ENCODE measurements at places on chromosomes 6 and 20.

- DNase-seq = no peak
These were observed 32.3 kb upstream of the PLCB4 start for GRCh38 chr20:9036593-9036992.

DNA sequence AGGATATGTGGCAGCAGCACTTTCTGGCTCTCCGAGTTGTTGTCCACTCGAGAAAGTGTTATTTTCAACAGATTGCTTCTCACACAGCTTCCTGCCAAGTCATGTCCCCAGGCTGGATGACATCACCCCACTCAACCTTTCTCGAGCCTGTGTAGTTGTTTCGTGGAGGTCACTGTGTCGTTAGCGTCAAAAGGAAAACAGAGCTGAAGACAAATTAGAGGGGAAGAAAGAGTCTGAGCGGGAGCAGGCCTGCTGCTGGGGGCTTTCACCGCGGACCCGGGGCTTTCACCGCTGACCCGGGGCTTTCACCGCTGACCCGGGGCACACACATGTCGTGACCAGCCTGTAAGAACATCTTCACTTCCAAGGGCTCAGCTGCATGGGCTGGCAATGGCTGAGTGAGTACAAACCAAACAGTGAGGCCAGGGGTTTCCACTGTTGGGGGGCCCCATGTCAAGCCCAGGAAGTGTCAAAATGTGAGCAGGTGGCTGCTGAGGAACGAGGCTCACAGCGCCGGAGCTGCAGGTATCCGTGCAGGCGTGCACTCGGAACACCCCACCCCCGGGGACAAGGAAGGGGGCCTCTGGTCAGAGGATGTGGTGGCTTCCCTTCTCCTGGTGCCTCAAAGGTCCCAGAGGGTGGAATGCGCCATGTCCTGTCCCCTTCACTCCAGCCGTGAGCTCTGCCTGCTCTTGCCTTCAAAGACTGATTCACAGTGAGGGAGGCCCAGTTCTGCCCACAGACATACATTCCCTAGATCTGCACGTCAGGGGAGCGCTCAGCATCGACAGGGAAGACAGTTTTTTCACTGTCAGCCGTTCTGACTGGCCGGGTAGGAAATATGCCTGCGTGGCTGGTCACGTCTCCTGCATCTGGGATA, 365.9 kb downstream of the TAF4 start:
- DNase-seq = no peak

- DNase-seq = no peak
These were observed 25.0 kb downstream of the GDAP1L1 start for GRCh38 chr20:44271915-44272663.

DNA sequence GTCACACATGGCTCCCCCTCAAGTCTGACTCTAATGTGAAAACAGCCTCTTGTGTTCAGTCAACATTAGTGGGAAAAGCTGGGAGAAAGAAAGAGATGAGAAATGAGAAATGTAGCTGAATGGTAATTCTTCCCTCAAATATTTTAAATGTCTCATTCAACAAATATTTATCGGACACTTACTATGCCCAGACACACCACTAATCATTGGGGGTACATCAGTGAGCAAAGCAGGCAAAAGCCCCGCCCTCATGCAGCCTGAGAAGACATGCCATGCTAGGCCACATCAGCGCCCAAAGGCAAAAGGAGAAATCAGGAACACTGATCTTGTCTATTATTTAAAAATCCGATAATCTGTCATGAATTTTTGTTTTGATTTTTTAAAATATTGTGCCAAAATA, 89.9 kb upstream of the ASF1A start:
- DNase-seq = no peak

- peak; percentile 30 for DNase-seq
These were observed 993 bp downstream of the STX16 start for GRCh38 chr20:58651946-58652605.

GRCh38 chr6:165110860-165111259, 198.5 kb downstream of the C6orf118 start:
- DNase-seq = no peak

DNA sequence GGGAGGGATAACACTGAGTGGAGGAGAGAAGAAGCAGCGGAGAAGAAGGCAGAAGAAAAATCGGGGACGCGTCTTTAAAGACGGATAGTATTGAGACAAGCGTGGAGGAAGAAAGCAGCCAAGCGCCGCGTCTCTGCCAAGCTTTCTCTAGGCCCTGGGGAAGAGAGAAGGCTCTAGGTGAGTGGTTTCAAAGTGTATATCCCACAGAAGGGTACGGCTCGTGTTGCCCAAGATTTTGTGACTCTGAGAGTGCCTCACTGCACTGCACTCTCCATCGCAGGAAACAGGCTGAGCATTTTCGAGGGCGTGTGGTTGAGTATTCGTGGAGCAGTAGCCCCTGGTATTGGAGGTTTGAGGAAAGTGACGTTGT, 185.4 kb downstream of the TRIM27 start:
- DNase-seq = no peak

DNA sequence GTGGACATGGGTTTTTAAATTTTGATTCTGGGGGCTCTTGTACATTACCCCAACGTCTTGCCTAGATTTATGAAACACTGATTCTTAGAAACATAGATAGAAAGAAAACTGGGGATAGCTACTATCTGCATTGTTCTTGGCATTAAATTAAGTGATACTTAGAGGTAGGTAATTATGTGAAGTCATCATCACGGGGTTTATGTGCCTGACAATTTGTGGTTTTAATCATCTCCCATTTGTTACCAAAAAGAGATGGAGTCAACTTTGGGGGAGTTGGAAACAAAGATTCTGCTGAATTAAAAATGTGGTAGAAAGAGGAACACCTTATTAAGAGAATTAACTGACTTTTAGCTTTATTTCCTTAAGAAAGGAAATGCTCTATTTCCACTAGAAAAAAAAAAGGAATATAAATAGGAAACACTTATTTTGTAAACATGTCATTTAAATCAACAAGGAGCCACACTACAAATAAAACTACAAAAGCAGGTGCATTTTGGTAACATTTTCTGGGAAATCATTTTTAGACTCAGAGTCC, 5.6 kb downstream of the TNFAIP3 start:
- no peak for DNase-seq

DNA sequence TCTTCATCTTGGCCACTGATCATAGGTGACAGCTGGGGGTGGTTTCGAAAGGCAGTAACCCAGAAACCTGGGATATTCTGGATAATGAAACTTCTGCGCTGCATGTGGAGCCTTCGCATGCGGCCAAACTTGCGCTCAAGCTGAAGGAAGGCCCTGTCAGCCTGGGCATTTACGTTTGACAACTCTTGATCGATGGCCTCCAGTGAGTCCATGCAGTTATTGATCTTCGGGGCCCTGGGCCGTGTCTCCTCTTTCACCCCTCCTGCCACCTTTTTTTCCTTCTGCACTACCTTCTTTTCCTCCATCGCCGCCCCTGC, 729 bp downstream of the TSPYL4 start:
- DNase-seq = no peak

DNA sequence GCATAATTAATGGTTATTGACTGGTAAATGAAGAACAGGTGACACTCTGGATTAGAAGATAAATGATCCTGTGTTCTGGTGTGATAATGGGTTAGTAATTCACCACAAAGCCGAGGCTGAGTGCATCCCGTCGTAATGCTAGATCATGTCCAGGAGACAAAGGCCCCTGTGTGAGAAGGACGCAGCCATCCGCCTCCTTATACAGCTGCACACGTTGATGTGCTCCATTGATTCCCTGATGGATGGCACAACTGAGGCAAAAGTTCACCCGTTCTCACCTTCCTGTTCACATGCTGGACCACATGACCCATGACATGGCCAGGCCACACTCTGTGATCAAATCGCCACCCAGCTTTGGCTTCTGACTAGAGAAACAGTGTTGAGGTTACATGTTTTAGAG, 136.1 kb downstream of the FOXC1 start:
- no peak for DNase-seq

GRCh38 chr6:54541541-54541940, 233.3 kb downstream of the TINAG start:
- DNase-seq = no peak

GRCh38 chr20:40882152-40882551, 146.5 kb upstream of the TOP1 start:
- no peak for DNase-seq

- no peak for DNase-seq
These were observed 3.0 kb upstream of the ZBTB24 start for GRCh38 chr6:109486068-109486467.

DNA sequence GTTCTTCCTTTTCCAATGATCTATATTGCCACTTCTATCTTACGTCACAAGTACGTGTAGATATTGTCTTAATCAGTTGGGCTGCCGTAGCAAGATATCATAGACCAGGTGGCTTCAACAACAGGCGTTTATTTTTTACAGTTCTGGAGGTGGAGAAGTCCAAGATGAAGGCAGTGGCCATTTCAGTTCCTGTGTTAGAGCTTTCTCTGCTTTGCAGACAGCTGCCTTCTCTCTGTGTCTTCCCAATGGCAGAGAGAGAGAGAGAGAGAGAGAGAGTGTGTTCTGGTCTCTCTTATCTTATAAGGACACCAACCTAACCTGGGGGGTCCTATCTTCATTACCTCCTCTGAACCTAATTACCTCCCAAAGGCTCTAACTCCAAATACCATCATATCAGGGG, 8.3 kb downstream of the HSF2 start:
- no peak for DNase-seq

DNA sequence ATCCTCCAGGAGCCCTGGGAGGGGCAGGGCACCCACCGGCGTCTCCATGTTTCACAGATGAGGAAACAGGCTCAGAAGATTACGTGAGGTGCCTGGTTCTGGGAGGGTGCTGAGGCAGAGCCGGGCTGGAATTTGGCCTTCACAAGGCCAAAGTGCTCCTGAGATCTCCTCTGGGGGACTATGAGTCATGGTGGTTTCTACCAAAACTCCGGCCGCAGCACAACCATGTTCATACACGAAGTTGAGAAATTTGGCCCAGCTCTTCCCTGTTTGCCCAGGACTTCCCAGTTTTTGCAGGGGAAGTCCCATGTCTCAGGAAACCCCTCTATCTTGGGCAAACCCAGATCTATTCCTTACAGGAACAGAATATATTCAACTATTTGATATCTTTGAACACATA, 172.9 kb upstream of the CDYL start:
- no peak for DNase-seq

DNA sequence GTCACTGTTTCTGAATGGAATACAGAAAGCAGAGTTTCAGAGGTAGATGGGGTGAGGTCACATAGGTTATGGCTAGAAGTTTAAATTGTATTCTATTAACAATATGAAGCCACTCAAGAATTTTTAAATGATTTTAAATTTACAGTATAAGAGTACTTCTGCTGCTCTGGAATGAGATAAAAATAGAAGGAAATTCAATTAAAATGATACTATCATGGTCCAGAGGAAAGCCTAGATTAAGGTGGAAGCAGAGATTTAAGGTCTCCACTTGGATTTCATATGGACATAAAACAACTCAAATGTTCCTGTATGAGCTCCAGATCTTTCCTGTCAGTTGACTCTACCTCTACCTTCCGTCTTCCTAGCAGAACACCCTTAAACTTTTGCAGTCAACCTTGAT, 68.6 kb downstream of the REV3L start:
- no peak for DNase-seq

DNA sequence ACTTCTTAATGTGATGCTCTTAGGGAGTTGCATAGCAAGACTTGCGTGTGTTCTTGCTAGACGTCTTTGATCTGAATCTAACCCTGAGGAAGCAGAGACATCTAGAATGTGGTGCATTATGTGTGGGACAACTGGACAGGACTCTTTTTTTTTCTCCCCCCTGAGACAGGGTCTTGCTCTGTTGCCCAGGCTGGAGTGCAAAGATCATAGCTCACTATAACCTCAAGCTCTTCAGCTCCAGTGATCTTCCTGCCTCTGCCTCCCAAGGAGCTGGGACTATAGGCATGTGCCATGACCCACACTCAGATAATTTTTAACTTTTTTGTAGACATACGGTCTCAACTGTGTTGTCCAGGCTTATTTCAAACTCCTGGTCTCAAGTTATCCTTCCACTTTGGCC, 34.0 kb downstream of the PCMT1 start:
- no peak for DNase-seq

DNA sequence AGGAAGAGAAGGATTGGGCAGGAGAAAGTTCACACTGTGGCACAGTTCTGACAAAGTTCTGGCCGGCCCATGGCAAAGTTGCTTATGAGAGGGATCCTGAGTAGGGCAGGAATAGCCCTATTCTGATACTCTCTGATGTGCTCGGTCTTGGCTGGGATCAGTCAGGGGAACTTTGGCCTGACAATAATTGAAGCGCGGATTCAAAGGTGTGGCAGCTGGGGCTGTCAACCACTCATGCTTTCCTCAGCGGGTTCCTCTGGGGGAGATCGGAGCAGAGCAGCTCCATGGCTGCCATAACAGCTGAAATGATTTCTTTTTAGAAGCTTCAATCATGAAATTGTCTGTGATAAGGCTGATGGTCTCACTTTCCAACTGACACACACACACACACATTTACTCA, 714.1 kb downstream of the DHX35 start:
- DNase-seq = no peak

GRCh38 chr6:147651249-147652063, 143.0 kb downstream of the SAMD5 start:
- DNase-seq = no peak

- DNase-seq = no peak
These were observed 657 bp downstream of the EMILIN3 start for GRCh38 chr20:41365777-41366545.

DNA sequence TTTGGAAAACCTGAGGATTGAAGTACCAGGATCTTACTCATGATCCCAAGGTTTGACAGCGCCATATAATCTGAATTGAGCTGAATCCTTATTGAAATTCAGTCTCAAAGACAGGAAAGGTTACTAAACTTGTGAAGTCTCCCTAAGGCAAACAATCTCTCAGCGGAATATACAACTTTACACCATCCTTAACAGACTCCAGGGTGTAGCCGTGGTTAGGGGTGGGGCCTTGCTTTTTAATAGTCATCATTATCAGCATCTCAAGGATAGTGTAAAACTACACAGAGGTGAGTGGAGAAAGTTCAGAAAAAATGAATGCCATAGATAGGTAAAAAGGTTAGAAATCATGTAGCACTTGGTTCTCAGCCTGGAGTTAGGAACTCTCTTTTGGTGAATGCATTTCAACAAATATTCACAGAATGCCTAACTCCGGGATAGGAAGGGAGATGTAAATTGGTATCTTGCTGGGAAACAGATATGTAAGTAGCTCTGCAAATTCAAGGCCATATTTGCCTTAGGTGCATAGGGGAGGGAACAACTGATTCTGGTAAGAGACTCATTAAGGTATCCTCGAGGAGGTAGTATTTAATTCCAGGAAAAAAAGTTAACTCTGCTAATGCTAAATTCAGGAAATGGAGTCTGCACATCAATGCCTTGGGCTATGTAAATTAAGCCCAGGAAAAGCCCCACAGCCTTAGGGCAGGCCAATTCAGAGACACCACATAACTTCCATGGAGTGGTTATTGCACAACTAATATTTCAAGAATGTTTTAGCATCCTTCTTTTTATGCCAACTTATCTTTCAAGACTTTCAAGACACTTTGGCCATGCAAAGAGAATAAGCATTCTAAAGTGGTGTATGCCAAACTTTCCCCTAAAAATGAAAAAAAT, 61.6 kb downstream of the SNAP25 start:
- DNase-seq = no peak

DNA sequence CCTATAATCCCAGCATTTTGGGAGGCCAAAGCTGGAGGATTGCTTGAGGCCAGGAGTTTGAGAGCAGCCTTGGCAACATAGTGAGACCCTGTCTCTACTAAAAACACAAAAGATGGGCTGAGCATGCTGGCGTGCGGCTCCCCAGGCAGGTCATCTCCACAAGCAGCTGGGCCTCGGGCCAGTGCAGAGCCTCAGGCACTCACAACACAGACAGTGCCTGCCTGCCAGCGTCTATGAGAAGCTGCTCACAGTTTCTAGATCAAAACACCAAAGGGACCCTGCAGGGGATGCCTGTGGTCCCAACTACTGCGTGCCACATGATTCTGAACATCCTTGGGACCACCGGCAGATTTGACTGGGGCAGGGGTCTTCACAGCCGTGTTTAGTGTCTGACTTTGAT, 59.4 kb downstream of the GINS1 start:
- DNase-seq = no peak
